ENCODE measurements at places on chromosomes 3 and 15. TPM values are rescaled to one million over a fixed set of nuclear protein-coding genes. Genes with fewer than 3 reads are reported as not detected.

DNA sequence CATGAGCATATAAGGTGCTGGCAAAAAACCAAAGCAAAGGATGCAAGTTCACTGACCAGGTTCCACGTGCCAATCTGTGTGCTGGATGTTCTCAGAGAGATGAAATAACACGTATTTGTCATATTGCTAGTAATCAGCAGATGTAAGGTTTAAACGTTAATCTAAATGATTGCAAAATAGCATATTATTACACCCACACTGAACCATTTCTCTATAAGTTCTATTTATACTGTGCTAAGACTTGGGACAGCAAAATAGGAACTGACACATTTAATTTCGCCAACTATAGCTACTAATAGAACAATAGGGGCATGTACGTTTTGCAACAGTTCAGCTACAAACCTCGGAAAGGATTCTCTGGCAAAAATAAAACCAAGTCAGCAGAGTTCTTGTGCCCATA lies 350.3 kb upstream of the ZNF385D start:
- no peak for DNase-seq

DNA sequence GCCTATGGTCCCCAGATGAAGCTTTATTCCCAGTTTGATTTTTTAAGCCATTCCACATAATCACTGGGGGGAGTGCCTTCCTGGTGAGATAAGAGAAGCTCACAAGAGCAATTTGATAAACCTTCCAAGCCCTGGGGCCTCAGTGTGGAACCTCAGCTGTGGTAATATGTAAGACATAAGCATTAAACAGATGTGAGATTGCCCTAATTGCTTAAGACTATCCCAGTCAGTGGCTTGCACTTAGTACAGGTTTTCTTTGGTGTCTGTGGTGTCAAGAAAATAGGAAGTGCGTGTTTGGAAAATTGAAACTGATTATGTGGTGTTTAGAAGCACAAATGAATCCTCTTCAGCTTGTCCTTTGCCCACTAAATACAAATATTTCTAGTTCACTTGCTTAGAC lies 54.3 kb downstream of the LRRN1 start:
- no peak for DNase-seq

- DNase-seq, result no peak
These were observed 61.6 kb upstream of the LRRFIP2 start for GRCh38 chr3:37236024-37236423.

- DNase-seq, result no peak
These were observed 56.1 kb upstream of the RNF7 start for GRCh38 chr3:141682007-141682406.

DNA sequence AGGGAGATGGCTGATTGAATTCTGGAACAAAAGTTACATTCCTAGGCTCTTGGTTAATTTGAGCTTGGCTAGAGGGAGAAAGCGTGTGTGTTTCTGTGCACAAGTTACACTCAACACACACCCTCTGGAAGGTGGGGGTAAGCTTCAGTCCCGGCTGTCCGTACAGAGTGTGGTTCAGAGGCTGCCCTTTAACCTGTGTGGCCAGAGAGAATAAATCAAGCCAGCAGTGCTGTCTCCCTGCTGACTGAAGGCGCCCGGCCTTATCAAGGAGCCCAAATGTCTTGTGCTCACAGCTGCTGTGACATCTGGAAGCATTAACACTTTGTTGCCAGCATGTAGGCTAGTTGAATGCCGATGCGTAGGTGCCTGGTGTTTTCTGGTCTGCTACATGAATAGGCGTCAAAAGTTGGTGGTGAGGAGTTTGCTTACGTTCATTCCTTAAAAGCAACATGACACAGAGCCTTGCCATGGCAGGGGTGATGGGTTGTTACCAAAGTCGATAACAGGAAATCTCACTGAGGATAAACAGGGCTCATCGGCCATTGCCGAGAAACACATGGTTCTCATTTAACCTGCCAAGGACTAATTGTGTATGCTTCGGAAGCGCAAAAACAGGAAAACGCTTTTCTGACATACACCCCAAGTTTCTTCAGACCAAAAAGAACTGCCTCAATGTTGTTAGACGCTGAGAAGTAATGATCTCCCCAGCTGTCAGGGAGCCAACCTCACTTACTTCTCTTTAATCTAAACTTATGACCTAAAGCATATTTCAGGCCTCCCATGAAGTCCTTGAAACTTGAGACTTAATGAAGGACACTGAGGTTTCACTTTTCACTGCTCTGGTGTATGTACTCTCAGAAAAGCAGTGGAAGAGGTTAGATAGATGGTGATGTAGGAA lies 95.8 kb upstream of the CTDSPL start:
- DNase-seq, result no peak

- no peak for DNase-seq
These were observed 13.6 kb downstream of the WNT7A start for GRCh38 chr3:13866041-13866965.

DNA sequence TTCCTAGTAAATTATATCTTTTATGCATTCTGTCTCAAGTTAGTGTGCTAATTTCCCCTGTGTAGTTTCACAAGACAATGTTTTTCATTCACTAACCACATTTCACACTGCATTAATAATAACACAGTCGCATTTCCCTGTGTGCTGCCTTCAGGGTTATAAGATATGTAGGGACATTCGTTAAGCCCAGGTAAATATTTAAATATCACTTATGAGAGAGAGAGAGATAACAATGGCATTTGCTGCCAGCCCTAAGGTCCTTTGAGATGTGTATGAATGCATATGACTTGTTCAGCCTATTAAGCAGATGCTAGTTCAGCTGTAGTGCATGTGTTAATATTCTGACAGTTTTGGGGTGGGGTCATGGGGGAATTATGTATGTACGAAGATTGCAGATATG lies 876.7 kb downstream of the NAALADL2 start:
- no peak for DNase-seq

DNA sequence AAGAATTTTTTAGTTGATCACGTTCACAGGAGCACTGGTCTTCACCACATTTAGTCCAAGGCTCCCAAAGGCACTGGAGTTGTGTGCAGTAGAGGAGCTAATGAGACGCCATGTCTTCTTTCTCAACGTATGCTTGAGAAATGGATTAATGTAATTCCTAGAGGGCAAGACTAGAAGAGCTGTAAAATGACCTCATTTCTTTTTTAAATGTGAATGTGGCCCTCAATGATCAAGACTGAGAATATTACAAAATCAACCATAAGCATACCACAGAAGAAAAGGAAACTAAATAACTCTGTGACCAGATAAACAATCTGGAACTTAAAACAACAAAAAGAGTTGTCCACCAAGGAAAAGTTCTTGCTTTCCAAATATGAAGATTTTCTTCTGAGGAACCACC lies 112.1 kb upstream of the THBS1 start:
- DNase-seq, result no peak

DNA sequence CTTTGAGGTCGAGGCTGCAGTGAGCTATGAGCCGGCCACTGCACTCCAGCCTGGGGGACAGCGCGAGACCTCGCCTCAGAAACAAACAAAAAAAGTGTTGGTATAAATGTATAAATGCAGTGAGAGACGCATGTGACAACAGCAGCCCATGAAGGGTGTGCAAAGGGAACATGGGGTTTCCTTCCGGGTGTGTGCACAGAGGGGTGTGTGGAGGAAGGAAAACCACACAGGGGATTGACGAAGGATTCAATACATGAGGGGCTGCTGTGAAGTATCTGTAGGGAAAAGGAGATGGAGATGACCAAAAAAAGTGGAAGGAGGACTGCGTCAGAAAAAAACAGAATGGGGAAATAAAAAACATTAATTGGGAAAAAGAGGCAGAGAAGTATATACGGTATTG lies 1.1 kb downstream of the MTFMT start:
- DNase-seq, result no peak

- no peak for DNase-seq
These were observed 20.8 kb downstream of the HSPBAP1 start for GRCh38 chr3:122772827-122773226.

Gene GPR15
- polyA plus RNA-seq, result not detected

Gene CHRFAM7A
- polyA plus RNA-seq, result 0.09 TPM

Gene GMPPB
- polyA plus RNA-seq, result 15.7 TPM

Gene ZNF502
- polyA plus RNA-seq, result 4.0 TPM

Gene SNX22
- polyA plus RNA-seq, result 0.10 TPM

Gene CCNB2
- 19.7 TPM for polyA plus RNA-seq

Gene XCR1
- not detected for polyA plus RNA-seq

Data from AG04450 (cell line).